Stimulated activated naive B cell treated with anti-CD40 and anti-IgM and Interleukin-4, amounts not matched to agents 10 μg/mL and 1 μg/mL and 100 μg/mL, for 72 hours (primary cell): ENCODE measurements at places on chromosomes 4 and X.

DNA sequence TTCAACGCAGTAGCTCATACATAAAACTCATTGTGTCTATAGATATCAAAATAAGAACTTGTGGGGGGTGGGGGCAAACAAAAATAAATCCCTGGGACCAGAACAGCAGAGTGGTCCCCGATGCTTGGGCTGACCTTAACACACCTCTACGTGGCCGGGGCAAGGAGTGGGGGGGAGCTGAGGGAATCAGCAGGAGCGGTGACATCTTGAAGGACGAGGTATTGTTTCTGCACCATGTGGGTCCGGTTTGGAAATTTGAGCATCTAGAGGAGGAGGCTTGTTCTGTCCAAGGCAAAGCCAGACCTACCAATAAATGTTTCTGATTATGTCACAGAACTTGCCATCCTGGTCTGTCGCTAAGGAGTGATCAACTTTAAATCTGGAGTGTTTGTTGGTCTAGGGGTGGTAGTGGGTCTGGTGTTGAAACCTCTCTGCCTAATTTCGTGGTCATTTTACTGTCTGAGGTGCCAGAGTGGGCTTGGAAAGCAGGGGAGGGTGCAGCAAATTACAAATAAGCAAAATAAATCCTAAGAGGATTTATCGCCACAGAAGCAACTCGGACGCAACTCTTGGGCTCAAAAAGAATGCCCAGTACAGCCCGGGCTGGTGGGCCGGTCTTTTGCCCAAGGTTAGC, 774 bp upstream of the RAPGEF2 start:
- DNase-seq: no peak

DNA sequence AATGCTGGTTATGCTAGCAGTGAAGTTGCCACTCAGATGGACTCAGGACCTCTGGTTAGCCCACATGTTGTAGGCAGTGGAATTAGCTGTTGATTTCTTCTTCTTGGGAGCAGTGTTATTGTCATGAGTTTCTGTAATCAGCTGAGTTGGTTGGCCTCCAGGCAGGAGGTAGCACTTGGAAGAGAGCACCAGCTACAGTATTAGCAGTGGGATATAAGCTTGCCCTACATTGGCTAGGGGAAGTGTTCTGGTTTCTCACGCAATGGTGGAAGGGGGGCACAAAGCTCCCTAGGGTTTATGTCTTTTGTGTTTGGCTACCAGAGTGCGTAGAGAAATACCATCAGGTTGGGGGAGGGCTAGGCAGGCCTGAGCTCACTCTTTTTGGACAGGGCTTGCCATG, 34.0 kb upstream of the UCP1 start:
- DNase-seq: no peak

DNA sequence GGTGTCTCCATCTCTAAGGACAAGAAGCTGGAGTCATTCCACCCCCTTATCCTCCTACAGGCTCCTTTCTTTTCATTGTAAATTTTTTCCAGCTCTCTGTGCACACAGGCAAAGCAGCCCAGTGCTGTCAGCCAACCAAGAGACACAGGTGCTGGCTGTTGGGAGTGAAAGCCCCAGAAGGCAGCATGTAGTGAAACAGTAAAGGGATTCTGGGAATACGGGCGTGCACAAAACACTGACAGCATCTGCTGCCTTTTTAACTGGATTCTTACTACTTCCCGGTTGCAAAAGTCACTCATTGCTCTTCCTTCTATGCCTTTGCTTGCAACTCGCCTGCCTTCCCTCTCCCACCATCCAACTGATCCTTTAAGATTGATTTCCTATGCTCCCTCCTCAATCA, 208.6 kb upstream of the PRPS2 start:
- DNase-seq: no peak

GRCh38 chr4:161256716-161257115, 907.1 kb downstream of the FSTL5 start:
- no peak for DNase-seq

- DNase-seq: no peak
Measured at GRCh38 chr4:13541176-13541604, 3.1 kb downstream of the NKX3-2 start.

- no peak for DNase-seq
Measured at GRCh38 chrX:151752847-151753246, 18.3 kb downstream of the CNGA2 start.

GRCh38 chr4:55851885-55852284, 1.6 kb upstream of the EXOC1 start:
- DNase-seq: no peak

DNA sequence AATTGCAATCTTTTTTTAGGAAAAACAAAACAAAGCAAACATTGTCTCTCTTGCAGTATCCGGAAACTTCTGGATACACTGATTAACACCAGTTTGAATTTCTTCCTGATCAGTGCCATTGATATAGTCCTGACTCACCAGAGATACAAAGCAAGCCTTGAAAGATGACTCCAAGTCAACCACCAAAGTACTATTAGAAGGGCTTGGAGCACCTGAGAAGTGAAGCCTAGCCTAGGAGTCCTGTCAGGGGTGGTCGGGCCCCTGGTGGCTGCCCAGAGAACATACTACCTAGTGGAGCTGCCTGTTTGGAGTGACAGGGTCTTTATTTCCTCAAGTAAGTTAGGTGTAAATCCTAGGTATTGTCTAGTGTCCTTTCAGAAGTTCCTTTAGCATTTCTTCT, 593.2 kb downstream of the ZNF674 start:
- DNase-seq: no peak

DNA sequence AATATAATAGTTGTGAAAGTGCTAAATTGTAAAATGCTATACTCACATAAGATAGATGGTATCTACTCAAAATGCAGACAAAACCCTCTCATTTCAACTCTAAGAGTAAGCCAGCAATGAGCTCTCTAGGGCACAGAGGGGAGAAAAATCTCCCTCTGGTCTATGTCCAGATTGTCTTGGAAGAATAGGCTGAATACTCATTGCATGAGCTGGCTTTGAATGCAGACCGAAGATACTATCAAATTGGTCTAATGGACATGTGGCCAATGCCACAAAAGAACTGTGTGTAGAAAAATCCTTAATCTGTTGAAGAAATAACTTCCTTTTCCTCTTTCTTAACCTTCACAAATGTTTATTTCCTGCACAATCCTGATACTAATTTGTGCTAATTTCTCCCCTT, 3.5 kb downstream of the ZXDA start:
- no peak for DNase-seq

GRCh38 chrX:131626681-131627296, 82.9 kb downstream of the OR13H1 start:
- DNase-seq: no peak

DNA sequence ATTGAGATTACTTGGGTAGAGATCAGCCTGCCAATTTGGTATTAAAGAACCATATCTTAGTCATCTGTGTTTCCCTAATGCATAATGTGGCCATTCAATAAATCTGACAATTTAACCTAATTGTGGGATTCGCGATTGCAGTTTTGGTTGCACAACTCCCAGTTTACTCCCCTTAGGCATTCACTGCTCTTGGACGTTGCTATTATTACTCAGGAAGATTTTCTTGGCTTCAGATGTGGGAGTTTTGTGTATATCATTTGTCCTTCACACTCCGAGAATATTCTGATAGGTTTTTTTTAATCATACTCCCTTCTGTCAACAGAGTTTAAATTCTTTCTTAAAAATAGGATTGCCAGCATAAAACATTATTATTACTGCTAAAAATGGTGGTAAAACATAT, 22.0 kb upstream of the TRPC3 start:
- DNase-seq: no peak

- no peak for DNase-seq
Measured at GRCh38 chr4:141761926-141762325, 125.5 kb downstream of the IL15 start.

DNA sequence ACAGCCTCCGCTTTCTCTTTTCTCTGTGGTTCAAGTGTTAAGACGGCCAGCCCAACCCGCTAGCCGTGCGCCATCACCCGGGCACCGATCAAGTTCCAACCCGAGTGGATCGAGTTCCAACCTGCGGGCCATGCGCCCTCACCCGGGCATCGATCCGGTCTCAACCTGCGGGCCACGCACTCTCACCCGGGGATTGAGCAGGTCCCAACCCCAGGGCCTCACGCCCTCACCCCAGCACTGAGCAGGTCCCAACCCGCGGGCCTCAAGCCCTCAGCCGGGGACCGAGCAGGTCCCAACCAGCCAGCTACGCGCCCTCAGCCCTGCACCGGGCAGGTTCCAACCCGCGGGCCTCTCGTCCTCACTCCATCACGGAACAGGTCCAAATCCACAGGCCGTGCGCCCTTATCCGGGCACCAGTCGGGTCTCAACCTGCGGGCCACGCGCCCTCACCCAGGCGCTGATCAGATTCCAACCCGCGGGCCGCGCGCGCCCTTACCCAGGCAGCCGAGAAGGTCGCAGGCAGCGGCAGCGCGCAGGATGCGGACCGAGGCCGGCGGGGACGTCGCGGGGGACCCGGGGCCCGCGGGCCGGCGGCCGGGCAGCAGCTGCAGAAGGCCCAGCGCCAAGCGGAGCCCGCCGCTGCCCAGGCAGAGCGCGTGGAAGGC, 443 bp downstream of the GPR143 start:
- DNase-seq: no peak

DNA sequence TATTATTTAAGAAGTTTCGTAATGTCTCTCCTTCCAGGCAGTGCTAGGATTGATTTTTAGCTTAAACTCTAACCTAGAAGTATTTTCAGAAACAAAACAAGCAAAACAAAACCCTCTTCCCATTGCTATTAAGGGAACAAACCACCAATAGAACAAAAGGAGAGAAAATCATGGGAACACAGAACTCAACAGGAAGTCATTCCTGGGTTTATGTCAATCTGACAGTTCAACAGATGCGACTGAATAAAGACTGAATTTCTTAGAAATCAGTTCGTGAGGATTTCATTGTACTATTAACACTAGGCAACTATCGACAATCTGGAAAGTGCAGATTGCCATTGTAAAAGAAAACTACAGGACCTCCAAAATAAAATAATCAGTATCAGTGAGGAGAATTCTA, 229.1 kb upstream of the SMIM31 start:
- no peak for DNase-seq

- no peak for DNase-seq
Measured at GRCh38 chr4:128298146-128298758, 10.6 kb upstream of the PGRMC2 start.

DNA sequence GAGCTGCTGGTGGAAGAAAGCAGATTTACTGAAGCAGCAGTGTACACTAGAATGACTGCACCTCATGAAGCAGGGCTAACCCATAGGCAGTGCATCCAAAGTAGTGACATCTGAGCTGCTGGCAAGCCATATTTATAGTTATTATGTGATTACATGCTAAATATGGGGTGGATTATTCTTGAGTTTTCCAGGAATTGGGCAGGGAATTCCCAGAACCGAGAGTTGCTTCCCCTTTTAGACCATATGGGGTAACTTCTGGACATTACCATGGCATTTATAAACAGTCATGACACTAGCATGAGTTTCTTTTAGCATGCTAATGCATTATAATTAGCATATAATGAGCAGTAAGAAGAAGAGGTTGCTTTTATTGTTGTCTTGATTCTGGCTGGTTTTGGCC, 665.8 kb upstream of the POU3F4 start:
- DNase-seq: no peak

DNA sequence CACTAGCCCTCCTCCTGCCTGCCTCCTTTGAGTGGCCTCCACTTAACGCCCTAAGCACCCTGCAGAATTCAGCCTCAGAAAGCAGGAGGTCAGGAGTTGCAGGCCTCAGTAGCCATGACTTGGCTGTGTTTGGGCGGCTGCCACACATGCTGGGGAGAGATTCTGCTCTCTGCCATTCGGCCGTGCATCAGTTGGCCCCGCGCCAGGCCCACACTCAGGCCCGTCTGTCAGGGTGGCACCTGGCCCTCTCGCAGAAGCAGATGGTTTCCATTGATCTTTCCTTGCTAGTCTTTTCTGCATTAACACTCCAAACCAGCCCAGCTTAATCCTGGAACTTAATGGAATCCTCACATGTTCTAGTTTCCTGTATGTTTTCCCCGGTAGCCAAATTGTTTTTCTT, 30.7 kb upstream of the ATP6AP2 start:
- no peak for DNase-seq

DNA sequence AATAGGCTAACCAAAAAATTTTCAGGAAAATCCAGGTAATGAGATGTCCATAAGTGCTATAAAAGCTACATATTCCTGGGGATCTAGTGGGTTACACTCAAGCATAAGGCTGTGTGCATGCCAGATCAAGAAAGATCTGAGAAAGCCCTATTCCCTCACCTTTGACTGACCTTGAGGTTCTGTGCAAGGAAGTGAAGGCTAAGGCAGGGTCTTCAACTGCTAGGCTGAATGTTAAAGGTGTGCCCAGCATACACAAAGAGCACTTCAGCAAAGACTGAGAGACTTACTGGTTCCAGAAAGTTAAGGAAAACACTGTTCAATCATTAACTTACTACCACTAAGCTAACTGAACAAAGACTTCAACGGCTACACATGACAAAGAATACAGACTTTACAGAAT, 269.7 kb downstream of the GPC3 start:
- no peak for DNase-seq

DNA sequence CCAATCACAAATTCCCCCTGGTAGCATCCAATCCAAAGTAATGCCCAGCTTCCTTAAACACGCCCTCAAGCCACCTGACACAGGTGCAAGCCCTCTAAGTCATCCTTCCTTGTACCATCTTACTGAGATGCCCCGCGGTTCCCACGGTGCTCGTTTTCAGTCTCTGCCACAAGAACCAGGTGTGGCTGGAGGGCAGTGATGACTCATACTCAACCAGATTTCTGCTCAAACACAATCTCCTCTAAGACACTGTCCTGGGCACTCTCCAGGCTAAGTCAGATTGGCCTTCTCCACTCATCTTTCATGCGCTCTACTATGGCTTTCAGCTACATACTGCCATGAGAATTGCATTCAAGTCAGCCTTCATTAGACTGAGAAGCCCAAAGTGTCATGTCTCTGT, 3.5 kb downstream of the SH3KBP1 start:
- DNase-seq: no peak

- DNase-seq: no peak
Measured at GRCh38 chrX:119398587-119398973, 556 bp upstream of the SLC25A43 start.

- DNase-seq: no peak
Measured at GRCh38 chr4:156779774-156780173, 191.8 kb downstream of the PDGFC start.

GRCh38 chr4:168098248-168098717, 5.9 kb downstream of the ANXA10 start:
- no peak for DNase-seq

- no peak for DNase-seq
Measured at GRCh38 chr4:182807767-182808548, 109.2 kb downstream of the DCTD start.

GRCh38 chrX:80432863-80433262, 12.6 kb downstream of the TENT5D start:
- DNase-seq: no peak

- no peak for DNase-seq
Measured at GRCh38 chr4:155592179-155592937, 74.3 kb upstream of the GUCY1A1 start.

GRCh38 chrX:34629572-34629971, 27.5 kb downstream of the TMEM47 start:
- DNase-seq: no peak

GRCh38 chrX:47458528-47458927, 24.5 kb downstream of the ZNF41 start:
- no peak for DNase-seq

- no peak for DNase-seq
Measured at GRCh38 chr4:24464566-24464965, 119.8 kb downstream of the DHX15 start.

- DNase-seq: no peak
Measured at GRCh38 chrX:13270360-13270759, 49.5 kb downstream of the ATXN3L start.
